ENCODE measurements at places on chromosomes 3 and 15.

DNA sequence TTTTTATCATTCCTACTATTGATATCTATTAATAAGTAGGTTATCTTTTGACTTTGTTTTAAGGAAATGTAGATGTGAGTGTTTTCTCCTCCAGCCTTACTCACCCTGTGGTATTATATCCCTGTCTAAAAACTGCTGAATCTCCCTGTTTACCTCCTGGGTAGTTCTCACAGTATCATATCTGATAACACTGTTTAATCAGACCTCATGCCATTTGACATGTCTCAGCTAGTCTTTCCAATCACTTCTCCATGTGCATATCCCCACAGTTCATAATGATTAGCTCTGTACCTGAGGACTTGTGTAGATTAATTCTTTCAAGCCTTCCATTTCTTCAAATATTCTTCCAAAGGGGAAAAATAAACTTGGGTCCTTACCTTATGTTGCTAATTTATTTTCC lies 30.7 kb downstream of the DUOX2 start:
- no peak for DNase-seq

DNA sequence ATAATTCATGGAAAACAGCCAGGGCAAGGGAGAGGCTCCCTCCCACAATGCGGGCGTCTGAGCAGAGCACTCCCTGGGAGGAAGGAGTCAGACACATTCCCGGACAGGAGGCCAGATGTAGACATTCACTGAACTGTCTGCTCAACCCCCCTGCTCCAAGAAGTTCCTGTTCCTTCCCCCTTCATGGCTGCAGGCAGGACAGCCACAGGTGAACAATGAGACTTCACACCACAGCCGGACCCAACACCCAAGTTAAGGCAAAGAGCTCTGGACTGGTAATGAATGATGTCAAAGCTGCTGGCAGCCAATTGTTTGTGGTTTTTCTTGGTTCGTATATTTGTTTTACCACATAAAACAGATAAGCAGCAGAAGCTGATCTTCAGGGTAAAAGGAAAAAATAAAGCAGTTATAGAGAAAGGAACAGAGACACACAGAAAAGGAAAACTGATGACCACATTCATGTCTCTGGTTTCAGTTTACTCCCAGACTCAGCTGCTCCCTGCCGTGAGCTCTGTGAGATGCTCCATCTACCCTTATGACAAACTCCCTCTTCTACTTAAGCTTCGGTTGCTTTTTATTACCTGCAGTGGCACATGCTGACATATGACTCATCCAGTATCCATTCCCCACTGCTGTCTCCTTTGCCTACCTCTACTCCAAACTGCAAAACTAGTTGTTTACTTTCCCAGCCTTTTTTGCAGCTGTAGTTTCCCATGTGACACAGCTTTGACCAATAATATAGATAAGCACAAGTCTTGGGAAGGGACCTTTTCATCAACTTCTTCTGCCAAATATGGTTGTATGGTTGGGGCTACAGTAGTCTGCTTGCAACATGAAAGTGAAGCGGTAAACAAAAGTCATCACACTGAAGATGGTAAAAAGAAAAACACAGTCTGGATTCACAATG lies 33.1 kb downstream of the DZIP1L start:
- DNase-seq, result no peak

GRCh38 chr15:78212546-78213424 lies 21.6 kb downstream of the ACSBG1 start:
- DNase-seq, result no peak

DNA sequence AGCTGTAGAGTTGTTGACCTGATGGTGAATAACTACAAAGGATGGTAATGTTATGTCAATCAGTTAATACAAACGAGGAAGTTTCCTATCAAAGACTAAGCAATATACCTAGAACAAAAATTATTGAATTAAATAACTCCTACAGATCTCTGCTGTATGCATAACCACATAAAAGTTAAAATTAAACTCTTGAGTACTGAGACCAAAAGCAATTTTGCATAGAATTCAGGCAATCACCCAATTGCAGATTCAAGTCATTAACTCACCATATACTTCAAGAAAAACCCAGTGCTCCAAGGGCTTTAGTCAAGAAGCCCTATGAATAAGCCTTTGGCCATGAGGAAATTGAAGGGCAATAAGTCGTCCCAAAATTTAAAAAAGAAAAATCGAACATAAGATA lies 518.8 kb downstream of the MECOM start:
- no peak for DNase-seq

DNA sequence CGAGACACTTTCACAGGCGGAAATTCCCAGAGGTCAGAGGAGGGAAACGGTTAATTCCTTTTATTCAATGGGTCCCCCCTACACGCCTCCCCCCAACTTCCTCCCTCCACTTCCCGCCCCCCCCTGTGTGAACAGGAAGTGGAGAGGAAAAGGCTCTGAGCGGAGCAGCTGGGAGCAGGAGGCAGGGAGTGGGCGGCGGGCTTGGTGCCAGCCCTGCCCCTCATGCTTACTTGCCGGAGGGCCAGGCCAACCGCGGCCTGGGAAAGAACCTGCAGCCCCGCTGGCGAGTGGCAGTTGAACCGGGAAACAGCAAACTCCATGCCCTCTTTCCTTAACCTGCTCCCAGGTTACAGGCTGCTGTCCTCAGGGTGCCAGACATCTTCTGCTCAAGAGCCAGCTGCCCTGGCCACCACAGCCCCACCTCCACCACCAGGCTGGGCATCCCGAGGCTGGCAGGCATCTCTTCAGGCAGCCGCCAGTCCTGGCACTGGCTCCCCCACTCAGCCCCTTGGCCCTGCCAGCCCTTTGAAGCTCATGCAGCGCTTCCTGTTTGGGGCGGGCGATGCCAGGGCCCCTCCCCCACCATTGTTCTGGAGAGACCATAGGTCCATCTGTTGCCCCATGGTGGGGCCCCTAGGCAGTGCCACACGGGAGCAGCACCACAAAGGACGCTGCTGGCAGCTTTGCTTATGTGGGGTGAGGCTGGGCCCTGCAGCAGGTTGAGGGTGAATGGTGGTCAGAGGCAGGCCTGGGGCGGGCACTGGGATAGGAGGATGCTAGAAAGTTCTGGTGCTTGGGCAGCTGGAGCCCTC lies 12.9 kb downstream of the VPS18 start:
- no peak for DNase-seq

- no peak for DNase-seq
Observed at GRCh38 chr3:183555541-183556081, at the start of gene KLHL6. KLHL6 (minus strand) TSS chr3:183555706; CDS start chr3:183555653, 53 bp downstream.

- DNase-seq, result no peak
Observed at GRCh38 chr15:62988701-62989100, 53.8 kb upstream of the TPM1 start.

GRCh38 chr3:66485291-66485968 lies 15.4 kb downstream of the LRIG1 start:
- DNase-seq, result no peak

DNA sequence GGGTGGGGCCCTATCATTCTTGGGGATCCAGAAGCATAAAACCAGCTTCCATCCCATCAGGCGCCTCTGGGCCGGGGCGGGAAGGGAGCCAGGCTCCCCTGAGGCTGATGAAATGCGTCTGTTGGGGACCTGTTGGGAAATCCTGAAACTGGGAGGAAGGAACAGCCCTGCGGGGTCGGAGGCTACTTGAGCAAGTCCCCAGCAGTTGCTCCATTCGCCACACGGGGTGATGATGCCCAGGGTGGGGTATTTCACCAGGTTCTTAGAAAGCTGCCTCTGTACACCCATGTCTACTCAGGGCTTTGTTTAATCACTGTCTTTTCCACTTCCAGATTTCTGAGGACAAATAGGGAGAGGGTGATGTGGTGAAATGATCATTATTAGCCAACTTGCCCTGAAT lies 25.4 kb upstream of the TSEN2 start:
- no peak for DNase-seq

DNA sequence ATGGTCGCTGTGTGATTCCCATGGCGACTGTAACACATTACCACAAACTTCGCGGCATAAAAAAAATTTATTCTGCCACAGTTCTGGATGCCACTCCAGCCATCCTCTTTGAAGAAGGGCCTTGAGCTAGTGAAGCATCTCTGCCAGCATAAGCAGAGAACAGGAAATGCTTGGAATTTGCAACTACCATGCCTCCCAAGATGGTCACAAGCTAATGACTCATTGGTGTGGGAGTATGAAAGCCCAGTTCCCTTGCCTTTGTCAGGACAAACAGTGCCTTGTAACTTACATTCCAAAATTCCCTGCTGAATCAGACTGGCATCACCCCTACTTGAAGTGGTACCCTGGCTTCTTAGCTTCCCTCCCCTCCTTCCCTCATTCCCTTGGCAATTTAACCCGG lies 129.7 kb downstream of the PROS1 start:
- DNase-seq, result no peak

GRCh38 chr15:77657634-77658238 lies 25.0 kb upstream of the LINGO1 start:
- DNase-seq, result no peak
